ENCODE measurements at places on chromosomes 3 and 15.
A peak's percentile ranks its signal among the peaks of the same experiment; 100 is the strongest.

DNA sequence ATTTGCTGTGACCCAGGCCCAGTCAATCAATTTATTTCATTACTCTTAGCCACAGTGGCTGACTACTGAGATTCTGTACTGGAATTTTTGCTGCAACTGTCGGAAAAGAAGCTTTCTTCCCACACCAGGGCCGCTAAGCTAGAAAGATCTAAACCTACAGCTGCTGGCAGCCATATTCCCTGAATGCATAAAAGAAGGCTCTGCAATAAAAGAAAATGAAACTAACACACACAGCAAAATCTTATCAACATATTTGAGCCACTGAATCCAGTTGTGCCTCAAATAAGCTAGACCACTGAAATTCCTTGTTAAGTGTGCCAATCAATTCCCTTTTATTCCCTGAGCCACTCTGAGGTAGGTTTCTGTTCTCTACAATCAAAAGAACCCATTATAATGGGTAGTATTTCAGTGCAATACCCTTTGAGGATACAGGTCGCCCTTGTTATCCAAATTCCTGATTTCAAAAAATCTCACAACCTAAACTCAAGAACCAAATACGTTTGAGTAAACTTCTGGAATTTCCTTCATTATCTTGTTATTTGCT lies 60.3 kb downstream of the MYO9A start:
- no peak for DNase-seq

DNA sequence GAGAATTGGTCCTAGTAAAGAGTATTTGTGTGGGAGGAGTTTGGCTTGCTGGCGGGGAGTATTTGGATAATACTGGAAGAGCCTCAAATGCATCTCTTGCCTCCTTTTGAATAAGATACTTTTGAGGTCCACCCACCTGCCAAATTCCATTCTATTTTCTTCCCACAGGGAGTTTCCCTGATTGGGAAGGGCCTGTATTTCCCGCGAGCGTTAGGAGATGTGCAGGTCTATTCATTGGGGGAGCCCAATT lies 406 bp upstream of the RASA2 start:
- no peak for DNase-seq

GRCh38 chr3:124249038-124249437 lies 257.1 kb upstream of the ROPN1 start:
- DNase-seq: no peak

DNA sequence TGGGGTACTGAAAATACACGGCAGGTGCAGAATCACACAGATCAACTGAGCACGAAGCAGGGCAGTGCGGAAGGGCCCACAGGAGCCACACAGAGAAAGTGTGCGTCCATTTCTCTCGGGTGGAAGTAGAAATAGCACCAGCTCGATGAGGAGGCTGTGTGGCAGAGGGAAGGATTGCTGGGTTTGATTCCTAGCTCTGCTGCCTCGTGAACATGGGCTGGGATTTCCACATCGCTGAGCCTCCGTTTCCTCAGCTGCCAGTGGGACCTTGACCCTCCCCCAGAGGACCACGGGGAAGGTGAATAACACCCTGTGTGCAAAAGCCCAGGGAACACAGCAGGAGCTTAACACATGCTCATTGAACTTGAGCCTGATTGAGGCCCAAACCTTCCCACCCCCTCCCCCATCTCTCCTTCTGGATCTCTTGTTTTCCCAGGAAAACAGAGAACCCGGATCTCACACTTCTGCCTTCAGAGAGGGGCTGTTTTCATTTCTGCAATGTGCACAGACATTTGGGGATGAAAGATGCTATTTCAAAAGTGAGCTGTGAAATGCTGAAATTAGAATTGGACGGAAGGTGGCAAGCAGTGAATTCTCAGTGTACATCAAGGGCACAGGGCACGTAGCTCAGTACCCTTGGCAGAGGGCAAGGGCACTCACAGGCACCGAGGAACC lies 38.4 kb downstream of the ABTB1 start:
- DNase-seq: no peak

GRCh38 chr3:153437666-153438065 lies 275.6 kb downstream of the RAP2B start:
- DNase-seq: no peak

DNA sequence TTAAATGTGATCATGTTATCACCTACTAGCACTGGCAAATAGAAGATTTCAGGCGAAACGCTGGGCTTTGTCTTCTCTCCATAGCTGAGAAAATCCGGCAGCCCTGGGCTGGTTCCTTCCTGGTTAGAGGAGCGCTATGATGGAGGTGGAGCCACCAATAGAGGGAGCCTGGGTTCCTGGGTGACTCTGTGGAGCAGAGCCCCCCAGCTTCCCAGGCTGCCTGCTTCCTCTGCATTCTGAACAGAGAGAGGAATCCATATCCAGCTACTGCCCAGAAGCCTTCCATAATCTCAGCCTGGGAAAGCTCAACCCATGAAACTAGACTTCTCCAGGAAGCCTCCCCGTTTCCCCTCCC lies 32.6 kb upstream of the IQSEC1 start:
- no peak for DNase-seq

GRCh38 chr15:41925086-41925608 lies 31.3 kb upstream of the SPTBN5 start:
- DNase-seq: no peak

DNA sequence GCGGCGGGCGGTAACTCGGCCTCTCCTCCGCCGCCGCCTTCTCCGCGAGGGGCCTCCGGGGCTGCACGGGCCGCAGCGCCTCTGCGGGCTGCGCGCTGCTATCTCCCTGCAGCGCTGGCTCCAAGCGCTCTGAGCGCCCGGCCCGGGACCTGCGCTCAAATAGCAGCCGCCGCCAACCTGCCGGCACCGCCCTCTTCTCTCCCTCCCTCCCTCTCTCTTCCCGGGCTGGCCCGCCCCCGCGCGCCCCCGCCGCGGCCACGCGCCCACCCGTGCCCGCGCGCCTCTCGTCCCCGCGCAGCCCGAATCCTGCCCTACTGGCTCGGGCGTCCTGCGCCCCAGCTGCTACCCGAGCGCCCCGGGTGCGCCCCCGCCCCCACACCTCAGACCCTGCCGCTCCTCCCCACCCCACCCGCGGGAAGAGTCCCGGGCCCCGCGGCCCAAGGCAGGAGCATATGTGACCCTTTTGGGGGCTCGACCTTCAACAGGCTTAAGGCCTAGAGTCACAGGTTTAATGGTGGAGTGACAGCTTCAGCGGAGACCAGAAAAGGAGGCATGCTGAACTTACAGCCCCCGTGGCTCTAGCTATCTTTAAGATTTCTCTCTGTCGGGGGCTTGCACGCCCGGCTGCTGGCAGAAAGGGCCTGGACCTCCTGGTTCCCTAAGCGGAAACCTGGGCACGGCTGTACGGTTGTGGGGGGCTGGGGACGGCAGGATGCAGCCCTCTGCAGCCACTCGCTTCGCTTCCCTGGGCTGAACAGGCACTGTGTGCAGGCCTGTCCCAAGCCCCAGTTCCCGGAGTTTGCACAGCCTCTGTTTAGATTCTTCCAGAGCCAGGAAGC lies at the start of gene CACNA2D2:
Gene CACNA2D2 (minus strand): TSS at position 131 of the 839 bp plus-strand sequence. CDS start 211 bp downstream, outside the sequence.
- DNase-seq: peak; percentile 47

Data from stimulated activated CD8-positive, alpha-beta memory T cell treated with anti-CD3 and anti-CD28 coated beads, Interleukin-12 subunit alpha, Interleukin-12 subunit beta, amount 100 ng/mL, for 1 hour (primary cell).